CD4-positive, alpha-beta T cell (primary cell): ENCODE measurements at places on chromosomes 7 and 10.

DNA sequence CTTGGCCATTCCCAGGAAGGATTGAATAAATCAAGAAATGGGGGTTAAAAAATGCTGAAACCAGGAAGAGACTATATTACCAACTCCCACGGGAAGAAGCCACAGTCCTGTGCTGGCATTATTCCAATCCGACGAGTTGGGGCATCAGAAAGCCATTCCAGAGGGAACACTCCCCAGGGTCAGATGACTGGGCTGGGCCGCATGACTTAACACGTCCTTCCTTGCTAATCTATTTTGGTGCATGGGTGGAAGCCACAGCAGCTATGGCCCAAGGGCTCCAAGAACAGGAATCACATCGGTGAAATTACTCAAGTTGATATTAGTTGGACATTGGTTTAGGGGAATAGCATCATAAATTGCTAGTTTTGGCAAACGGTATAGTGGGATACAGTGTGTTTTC is 592.9 kb upstream of the NRP1 start:
- DNase-seq = no peak

GRCh38 chr10:12589291-12589690 is 239.9 kb downstream of the CAMK1D start:
- DNase-seq = no peak

DNA sequence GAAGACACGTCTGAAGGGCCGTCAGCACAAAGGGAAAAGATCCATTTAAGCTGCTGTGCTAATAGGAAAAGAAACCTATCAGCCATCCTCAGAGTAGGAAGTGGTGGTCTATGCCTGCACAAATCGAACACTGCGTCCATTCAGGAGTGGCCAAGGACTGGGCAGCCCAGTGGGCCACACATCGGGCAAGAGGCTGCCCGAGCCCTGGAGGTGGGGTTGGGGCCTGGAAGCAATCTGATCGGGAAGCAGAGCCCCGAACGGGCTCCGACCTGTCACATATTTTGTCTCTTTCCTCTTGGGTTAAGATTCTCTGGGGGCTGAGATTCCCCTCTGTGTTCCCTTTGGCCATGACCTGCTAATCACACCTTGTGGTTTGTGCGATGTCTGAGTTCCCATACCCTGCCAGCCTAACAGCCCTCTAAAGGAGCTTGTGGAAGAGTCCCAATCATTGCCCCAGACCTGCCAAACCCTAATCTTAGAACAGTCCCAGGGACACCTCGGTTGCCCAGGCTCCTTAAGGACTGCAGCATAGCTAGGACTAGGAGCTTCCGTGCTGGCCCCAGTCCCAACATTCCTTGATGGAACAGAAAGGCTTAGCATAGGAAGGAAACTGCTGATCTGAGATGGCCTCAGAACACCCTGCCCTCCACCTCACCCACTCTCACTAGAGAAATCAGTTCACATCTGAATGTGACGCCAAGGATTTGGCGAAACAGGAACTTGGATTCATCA is 77.9 kb upstream of the SAMD8 start:
- no peak for DNase-seq

DNA sequence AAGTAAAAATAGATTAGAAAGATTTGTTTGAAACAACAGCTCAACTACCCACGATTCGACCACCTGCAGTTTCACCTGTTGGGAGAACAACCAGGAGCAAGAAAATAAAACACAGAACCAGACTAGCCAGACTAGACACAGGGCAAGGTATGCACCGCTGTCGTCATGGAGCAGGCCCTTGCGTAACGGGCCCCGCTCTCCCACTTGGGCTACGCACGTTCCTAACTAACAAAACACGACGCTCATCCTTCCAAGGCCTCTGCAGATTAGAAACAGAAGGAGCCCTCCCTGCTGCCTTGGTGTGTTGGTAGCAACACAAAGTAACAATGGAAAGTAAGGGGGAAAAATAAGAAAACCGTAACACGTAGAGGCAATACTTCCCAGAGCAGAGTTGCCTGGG is 45.1 kb upstream of the ELMO1 start:
- DNase-seq = no peak

DNA sequence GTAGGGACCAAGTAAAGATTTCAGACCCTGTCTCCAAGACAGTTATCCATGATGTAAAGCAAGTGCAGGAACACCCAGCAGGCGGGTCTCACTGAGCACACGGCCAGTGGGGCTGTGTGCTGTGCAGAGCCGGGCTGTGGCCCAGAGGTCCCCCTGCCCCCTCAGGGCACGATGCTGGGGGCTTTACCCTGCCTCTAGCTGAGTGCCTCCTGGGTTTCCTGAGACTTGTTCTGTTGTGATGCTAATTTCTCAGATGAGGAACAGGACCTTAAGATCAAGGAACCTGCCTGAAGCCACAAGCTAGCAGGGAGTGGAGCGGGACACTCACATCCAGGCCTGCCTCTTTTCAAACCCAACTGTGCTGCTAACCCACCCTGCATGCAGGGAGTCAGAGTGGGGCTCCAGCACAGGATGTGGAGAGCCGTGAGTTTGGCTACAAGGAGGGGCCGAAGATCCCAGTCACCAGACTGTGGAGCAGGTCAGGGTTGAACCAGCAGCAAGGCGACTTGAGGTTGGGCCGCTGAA is 76.1 kb upstream of the LYZL2 start:
- peak; percentile 31 for DNase-seq

DNA sequence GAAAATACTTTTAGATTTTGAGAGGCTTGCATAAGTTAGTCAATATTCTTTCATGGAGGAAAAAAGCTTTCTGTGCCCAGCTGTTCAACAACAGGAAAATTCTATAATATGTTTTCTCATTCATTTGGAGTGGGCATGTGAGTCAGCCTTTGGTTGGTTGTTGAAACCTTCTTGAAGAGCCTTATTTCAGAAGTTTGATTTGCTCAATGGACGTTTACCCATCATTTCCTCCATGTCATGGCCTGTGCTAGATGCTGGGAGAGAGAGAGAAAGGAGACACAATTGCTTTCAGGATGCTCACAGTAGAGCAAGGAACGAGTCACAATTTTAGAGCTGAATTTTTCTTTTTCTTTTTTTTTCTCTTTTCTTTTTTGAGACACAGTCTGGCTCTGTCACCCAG is 181.7 kb downstream of the PRKCQ start:
- no peak for DNase-seq

GRCh38 chr10:124678557-124679240 is 65.5 kb downstream of the FAM53B start:
- DNase-seq = no peak
